Right ventricle myocardium inferior (tissue), 1 donor: ENCODE measurements at places on chromosomes 2 and 18. TPM values are rescaled to one million over a fixed set of nuclear protein-coding genes. Genes with fewer than 3 reads are reported as not detected.

Gene FRZB
- total RNA-seq: 1.3 TPM

DNA sequence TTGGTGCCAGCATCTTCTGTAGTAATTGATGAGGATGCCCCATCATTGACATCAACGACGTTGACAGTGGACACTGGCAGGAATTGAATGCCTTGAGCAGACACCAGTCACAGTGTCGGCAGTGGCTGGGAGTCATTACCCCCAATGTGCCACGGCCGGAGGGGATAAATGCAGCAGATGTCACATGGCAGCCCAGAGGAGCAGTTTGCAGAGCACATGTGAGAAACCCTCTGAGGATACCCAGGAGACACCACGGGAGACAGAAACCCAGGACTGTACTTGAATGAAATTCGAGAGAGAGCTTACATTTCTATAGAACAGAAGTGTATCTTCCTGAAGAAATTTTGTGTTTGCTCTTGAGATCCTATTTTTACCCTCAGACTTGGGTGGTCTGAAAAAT is 409.1 kb upstream of the TNP1 start:
- DNase-seq: no peak

GRCh38 chr2:215966951-215967350 is 46.4 kb downstream of the MREG start:
- no peak for DNase-seq

DNA sequence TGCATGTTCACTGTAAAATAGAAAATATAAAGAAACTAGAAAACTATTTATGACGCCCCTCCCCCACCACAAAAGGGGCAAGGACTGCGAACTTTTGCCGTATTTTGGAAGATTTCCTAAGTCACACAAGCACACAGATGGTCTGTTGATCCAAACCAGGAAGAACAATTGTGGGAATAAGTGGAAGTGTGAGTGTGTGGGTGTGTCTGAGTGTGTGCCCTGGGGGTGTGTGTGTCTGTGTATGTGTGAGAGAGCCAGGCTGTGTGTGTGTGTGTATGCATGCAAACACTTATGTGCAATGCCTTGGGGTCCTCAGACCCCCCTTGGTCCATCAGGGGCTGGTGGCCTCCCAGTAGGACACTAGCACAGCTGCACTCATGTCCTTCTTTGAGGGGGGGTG is 43.1 kb downstream of the HPCAL1 start:
- DNase-seq: no peak
